NCI-H1417 treated with DMSO at 0.1 percent for 48 hours (cell line): ENCODE measurements at places on chromosomes 3 and 15.

DNA sequence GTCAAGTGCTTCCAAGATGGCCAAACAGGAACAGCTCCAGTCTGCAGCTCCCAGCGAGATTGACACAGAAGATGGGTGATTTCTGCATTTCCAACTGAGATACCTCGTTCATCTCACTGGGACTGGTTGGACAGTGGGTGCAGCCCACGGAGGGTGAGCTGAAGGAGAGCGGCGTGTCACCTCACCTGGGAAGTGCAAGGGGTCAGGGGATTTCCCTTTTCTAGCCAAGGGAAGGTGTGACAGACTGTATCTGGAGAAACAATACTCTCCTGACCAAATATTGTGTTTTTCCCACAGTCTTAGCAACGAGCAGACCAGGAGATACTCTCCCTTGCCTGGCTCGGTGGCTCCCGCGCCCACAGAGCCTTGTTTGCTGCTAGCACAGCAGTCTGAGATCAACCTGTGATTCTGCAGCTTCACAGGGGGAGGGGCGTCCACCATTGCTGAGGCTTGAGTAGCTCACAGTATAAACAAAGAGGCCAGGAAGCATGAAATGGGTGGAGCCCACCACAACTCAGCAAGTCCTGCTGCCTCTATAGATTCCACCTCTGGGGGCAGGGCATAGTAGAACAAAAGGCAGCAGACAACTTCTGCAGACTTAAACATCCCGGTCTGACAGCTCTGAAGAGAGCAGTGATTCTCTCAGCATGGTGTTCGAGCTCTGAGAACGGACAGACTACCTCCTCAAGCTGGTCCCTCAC is 293.5 kb upstream of the SUCLG2 start:
- no peak for DNase-seq

DNA sequence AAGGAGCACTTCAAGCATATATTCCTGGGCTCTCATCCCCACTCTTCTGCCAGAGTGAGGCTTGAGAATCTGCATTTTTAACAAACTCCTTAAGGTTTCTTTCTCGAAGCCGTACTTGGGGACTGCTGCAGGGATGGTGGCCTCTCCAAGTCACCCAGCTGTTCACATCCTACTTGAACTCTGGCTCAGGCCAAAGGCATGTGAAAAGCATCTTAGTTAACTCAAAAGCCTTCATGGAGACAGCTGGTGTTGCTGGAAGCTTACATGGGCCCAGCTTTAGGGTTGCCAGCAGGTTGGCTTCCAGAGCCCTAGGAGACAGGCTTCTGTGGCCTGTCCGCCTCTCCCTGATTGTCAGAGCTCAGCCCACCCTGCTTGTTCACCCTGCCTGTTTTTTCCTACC is 139.2 kb downstream of the THSD4 start:
- no peak for DNase-seq

- DNase-seq: no peak
Measured at GRCh38 chr15:99956820-99957641, 223.8 kb upstream of the LYSMD4 start.

DNA sequence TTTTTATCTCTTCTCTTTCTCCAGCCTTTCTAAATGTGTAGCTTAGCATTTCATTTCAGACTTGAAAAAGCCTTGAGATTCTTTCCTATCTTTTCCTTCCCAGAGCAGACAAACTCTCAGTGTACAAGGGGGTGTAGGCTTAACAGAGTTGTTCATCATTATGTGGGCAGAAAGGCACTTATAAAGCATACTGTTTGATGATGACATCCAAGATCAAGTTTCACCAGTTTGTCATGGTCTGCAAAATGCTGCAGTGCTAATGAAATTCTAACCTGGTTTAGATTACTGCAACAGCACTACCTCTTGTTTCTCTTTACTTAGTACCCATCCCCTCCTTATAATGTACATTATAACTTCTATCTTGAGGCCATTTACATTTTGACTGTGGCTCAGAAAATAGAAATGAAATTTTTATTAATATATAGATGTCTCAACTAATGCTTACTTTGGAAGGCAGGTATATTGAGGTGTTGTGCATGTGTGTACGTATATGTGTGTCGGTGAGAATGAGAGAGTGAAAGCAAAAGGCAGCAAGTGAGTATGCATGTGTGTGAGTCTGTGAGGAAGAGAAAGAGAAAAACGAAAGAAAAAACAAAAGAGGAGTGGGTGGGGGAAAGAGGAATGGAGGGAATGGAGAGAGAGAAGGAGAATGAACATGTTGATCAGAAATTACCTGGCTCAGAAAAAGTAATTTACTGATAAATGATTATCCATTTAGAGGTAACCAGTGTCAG is 1043.6 kb downstream of the TUSC7 start:
- DNase-seq: no peak

- no peak for DNase-seq
Measured at GRCh38 chr3:30779686-30780287, 114.7 kb downstream of the GADL1 start.

DNA sequence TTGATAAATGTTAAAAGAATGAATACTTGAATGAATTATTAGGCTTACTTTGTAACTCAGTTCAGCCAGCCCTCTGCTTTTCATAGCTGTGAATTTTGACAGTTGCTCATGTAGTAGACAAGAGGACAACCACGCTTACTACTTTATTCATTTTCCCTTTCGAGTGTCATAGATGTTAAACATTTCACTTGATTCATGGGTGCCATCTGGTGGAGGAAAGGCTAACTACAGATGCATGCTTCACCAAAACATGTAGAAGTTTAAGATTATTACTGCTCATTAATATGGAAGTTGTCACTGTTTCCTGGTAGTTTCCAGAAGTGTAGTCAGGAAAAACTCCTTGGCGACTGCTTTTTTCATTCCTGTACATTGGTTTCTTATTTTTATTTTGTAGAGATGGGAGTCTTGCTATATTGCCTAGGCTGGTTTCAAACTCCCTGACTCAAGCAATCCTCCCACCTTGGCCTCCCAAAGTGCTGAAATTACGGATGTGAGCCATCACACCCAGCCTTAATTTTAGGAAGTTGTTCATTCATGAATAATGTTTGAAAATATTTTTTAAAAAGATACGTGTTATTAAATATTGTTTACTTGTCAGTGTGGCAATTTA is 163.2 kb downstream of the B3GALNT1 start:
- DNase-seq: no peak
